Fibroblast of skin of right biceps (primary cell): ENCODE measurements at places on chromosomes 1 and 21.

DNA sequence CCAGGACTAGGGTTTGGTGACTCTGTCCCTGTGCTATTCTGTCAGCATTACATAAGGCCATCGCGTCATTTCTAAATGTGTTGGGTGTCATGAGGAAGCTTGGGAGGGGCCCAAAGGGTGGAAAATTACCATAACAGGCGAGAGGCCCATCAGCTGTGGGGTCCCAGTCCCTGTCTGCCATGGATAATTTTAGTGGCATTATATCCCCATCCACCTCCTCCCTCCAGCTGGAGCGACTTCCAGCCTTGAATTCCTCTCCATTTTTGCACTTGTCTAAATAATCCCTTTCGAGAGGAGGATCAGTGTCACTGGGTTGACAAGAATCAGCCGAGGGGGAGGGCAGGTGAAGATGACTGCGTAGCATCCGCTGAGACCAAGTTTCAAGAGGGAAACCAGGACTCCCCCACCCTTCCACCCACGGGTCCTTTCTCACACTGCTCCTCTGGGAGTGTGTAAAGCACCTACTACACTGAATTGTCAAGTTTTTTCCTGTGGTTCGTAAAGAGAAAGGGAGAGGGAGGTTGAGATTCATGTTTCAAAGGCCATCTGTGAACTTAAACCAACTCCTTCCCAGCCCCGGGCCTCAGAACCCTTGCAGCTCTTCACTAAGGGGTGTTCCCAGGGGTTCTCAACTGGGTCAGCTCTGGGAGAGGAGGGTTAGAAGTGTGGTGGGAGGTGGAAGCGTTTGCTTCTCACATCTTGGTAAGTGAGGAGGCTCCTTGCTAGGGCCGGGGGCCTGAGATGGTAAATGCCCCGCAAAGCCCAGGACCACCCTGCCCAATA is 29.2 kb downstream of the VASH2 start:
- no peak for DNase-seq

DNA sequence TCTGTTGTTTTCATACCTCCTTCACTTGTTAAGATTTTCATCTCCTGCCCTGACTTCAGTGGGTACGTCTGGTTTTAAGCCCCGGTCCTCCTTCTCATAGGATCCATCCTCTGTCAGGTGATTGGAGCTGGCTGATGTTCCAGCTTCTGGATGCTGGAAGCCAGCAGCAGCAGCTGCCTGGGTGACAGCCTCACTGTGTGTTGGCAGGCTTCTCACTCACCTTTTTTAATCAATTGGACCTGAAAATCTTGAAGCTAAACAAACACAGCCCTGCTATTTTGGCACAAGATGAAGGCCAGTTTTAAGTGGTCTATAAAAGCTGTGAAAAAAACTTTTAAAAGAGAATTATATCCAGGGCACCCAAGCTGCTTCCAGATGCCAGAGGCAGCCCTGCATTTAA is 181.0 kb downstream of the DISC1 start:
- no peak for DNase-seq

DNA sequence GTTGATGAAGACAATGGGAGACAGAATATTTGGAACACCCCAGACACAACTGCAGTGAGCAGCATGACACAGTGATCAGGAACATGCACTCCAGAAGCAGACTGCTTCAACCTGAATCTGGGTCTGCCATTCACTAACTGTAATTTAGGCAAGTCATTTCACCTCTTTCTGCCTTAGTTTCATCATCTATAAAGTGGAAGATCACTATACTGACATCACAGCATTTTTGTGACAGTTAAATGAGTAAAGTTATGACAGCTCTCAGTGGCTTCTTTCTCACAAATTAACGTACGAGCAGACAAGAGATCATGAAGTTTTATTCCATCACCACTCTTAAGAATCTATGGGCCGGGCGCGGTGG is 14.3 kb downstream of the LRRC41 start:
- DNase-seq = no peak

DNA sequence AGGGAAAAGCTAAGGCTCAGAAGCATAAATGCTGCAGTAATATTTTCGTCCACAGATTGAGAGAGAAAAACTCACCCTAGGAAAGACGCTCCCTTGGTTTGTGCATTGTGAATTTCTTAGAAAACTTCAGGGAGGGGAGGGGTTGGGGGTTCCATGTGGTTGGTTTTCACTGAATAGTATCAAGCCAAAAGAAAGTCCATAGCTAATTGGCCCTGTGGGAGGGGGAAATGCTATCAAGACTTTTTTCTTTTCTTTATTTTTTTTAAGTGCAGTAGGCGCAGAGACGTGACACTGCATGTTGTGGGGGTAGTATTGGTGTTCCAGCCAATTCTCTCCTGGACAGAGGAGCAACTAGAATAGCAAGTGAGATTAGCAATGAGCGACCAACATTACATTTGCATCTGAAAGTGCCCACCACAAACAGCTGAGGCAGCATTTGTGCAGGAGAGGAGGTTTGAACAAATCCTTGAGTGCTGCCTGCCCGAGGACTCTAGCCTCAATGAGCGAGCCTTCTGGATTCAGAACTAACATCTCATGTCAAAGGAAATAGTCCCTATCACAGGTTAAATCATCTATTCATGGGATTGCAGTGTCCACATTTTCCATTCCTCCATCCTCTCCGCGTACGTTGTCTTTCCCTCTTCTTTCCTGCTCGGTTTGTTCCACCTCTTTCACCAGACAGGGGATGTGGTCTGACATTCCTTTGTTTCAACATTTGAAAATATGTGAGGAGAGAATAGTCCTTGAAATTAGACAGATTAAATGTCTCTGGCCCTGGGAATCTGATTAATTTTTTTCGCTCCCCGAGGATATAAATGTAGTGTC is 118.0 kb upstream of the MARK1 start:
- peak; percentile 23 for DNase-seq

GRCh38 chr21:33988237-33989017 is 72.8 kb upstream of the ATP5PO start:
- no peak for DNase-seq

DNA sequence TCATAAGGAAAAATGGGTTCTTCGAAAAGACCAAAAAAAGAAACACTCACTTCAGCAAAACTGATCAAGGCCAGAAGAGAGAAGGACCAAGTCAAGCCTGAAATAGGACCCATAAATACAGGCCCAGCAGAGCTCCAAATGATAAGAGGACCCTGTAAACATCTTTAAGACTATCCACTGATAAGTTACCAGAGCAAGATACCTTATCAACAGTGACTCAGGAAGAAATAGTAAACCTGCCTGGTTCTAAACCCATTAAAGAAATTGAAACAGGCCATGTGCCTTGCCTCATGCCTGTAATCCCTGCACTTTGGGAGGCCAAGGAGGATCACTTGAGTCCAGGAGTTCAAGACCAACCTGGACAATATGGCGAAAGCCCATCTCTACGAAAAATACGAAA is 81.8 kb upstream of the ERRFI1 start:
- DNase-seq = no peak

- no peak for DNase-seq
Observed at GRCh38 chr1:162230096-162230495, 146.6 kb downstream of the SPATA46 start.

DNA sequence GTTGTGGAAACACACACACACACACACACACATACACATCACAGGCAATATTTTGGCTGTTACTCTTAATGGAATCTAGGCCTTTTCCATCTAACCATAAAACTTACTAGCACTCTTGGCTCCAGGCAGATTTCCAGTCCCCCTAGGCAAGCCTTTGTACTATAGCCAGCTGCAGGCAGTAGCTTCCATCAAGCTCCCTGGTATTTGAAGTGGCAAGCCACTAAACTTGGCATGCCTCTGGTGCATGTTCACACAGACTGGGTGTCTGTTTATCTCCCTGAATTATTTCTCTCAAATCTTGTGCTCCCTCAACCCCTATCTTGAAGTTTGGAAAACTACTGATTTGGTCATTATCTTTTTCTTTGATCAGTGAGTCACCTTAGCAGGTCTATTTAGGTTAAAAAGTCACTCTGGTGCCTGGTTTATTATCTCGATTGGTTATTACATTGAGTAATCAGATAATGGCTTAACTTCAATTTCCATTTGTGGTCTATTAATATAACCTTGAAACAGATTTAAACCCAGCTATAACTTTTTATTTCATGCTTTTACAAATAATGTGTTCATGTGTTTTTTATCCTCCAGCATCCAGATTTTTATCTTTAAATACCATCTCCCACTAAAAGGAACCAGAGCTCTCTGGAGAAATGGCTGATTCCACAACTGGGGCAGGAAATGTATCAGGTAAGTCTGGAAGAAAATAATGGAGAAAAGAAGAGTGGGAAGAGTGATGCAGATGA is 2.7 kb upstream of the RBM15 start:
- DNase-seq = no peak

DNA sequence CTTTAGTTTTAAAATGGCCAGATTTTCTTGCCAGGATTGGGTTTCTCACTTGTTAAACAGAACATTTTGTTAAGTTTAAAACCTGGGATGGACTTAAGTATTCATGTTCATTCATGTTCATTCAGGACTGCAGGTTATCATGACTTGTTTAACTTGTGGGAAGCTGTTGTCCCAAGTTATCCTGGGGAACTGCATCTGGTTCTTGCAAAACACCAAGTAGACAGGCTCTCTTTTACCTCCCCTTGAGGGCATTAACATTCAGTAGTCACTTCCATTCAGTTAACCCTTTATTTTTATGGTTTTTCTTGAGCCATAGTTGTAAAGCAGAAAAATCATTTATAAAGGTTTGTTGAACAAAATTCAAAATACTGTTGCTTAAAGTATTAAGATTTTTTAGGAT is 8.1 kb downstream of the SOD1 start:
- no peak for DNase-seq

- DNase-seq = peak; percentile 59
Observed at GRCh38 chr1:164695956-164696665, 137.1 kb downstream of the PBX1 start.

DNA sequence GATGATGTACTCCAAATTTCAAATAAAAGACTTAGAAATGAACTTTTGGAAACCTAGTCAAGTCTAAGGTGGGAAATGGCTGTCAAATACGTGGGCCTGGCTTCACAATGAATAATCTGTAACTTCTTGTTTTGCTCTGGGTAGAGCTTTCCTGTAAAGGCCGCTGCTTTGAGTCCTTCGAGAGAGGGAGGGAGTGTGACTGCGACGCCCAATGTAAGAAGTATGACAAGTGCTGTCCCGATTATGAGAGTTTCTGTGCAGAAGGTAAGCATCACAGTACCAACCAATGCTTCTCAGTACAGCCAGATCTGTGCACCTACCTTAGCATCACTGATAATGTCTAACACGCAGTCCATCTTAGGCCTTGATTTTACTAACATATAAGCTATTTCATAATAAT is 73.6 kb downstream of the TPR start:
- no peak for DNase-seq

- no peak for DNase-seq
Observed at GRCh38 chr1:41048540-41048939, 27.0 kb upstream of the SLFNL1 start.

GRCh38 chr1:34842073-34842472 is 17.5 kb downstream of the SMIM12 start:
- DNase-seq = no peak

DNA sequence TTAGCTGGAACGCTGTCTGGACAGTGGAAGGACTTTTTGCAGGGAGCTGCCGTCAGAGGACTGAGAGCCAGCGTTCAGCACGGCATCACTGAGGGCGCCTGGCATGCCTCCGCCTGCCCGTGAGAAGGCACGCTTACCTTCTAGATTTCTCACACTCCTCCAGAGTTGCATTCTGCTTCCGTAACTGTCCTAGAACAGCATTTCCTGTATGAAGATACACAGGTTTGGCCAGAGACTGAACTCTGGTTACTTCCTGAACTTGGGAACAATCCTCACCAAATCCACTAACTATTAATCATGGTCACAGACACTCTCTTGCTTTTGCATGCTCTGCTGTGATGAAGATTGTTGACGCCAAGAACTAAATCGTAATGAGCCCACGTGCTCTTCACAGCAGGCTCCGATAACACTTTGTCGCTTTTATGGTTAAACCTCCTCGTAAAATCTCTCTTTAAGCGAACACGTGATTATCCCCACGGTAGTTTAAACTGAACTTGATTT is 93.5 kb downstream of the KIF26B start:
- no peak for DNase-seq

DNA sequence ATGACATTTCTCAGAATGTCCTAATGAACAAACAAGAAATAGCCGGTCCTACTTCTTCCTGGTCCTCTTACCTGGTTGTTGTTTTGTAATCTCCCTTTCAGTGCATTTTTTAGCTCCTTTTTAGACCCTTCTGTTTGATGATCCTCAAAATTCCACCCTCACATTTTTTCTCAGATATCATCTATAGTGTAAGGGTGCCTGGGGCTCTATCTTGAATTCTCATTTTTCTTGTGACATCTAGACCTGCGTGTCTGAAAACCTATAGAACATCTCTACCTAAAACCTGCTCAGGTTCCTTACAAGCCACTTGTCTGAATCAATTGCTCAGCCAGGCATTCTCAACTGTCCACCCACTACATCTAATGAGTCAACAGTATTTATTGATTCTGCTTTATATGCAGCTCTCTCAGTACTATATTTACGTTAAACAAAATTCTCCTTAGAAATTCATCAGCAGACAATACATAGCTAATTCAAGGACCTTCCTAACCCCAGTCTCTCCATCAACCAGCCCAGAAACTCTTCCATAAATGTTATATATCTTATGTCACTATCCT is 36.5 kb upstream of the USH2A start:
- no peak for DNase-seq

GRCh38 chr1:193179094-193179493 is 7.3 kb downstream of the B3GALT2 start:
- no peak for DNase-seq

GRCh38 chr1:166069390-166069789 is 97.4 kb downstream of the FAM78B start:
- peak; percentile 18 for DNase-seq

- DNase-seq = peak; percentile 59
Observed at GRCh38 chr1:98702976-98703375, 41.5 kb downstream of the SNX7 start.

GRCh38 chr1:11946647-11947046 is 12.1 kb downstream of the PLOD1 start:
- DNase-seq = no peak

GRCh38 chr1:157961805-157962762 is 31.4 kb upstream of the KIRREL1 start:
- DNase-seq = peak; percentile 72

DNA sequence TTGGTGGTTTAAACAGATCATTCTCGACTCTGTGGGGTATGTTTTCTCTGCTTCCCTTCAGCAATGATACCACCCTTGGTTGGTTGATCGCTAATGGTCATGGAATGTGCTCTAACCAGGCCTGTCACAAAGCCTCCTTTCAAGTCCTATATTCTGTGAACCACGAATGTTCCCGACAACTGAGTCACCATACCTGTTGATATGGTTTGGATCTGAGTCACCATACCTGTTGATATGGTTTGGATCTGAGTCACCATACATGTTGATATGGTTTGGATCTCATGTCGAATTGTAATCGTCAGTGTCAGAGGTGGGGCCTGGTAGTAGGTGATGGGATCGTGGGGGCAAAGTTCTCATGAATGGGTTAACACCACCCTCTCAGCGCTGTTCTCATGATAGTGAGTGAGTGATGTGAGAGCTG is 10.2 kb upstream of the CAMK2N1 start:
- DNase-seq = peak; percentile 87
